ENCODE measurements at places on chromosomes 13 and 19.

DNA sequence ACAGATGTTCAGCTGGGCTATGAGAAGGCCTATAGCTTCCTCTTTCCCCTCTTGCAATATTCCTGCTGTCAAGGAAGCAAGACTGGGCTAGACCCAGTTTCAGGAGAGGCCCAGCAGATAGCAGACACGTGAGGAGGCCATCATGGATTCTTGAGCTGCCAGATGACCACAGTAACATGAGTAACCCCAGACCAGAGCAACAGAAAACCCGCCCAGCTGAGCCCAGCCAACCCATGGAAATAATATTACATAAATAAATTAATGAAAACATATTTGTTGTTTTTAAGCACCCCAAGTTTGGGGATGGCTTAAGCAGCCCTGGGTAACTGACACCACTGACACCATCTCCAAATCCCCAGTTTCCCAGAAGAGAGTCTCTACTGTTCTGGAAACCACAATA lies 50.2 kb upstream of the PDCD5 start:
- DNase-seq, result no peak

GRCh38 chr19:47107953-47108746 lies 5.4 kb downstream of the ZC3H4 start:
- no peak for DNase-seq

GRCh38 chr13:59413126-59413525 lies 750.6 kb downstream of the DIAPH3 start:
- DNase-seq, result peak; percentile 9

GRCh38 chr13:77732287-77732686 lies 34.8 kb downstream of the SLAIN1 start:
- DNase-seq, result no peak

DNA sequence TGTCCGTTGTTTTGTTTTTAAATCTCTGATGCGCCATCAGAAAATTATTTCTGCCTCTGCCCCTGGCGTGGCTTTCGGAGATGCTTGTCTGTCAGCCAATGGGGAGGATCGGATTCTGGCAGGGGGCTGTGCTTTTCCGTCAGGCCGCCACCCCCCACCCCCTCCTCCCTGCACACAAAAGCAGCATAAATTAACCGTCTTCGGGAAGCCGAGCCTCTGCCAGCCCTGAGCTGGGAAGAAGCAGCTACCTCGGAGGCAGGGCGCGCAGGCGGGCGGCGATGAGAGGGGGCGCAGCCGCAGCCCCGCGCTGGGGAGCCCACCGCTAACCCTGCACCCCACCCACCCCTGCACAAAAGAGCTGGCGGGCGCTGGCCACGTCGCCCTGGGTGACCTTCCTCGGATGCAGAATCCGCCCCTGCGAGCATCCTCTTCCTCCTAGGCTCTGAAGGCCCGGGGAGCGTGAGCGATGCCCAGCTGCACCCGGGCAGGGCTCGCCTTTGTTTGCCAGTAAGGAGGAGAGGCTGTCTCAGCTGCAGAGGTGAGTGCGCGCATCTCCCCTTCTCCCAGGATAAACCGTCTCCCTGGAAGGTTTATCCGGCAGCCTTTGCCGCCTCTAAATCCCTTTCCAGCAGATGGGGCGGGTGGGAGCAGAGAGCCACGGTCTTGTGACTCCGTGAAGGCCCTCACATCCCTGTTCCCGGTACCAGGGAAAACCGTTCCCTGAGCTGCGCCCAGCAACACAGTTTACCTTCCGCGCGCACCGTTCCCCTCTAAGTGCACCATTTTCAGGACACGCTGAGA lies at the start of gene ATCAY:
Gene ATCAY, plus strand, starts transcription at position 215 of the 801 bp plus-strand sequence. CDS start 5,083 bp downstream, outside the sequence.
- DNase-seq, result no peak

DNA sequence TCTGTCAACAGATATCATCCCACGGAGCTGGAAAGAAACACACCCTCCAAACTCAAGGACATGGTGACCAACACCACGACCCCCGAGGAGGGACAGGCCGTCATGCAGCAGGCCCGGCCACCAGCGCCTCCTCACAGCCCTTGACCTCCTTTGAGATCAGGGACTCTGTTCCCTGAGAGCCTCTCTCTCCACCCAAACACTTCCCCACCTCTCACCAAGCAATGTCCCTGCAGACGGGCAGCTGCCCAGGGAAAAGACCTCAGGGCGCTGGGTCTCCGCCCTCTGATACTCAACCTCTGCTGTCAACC lies 10.0 kb downstream of the SCGB2B2 start:
- no peak for DNase-seq

GRCh38 chr13:77492982-77493381 lies 42.5 kb upstream of the SCEL start:
- DNase-seq, result peak; percentile 46

DNA sequence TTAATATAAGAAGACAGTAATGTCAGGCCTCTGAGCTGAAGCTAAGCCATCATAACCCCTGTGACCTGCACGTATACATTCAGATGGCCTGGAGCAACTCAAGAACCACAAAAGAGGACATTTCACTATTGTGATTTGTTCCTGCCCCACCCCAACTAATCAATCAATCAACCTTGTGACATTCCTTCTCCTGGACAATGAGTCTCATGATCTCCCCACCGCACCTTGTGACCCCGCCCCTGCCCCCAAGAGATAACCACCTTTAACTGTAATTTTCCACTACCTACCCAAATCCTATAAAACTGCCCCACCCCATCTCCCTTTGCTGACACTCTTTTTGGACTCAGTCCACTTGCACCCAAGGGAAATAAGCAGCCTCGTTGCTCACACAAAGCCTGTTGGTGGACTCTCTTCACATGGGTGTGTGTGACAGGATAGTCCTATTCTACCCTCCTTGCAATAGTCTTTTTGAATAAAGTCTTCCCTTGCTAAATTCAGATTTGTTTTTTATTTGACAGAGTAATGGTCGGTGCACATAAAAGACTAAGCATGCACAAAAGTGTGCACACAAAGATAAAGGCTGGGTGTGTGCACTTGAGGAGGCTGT lies 14.0 kb downstream of the CD70 start:
- no peak for DNase-seq

GRCh38 chr19:732148-733069 lies 18.5 kb upstream of the MISP start:
- DNase-seq, result no peak

GRCh38 chr13:29937841-29938240 lies 87.4 kb upstream of the UBL3 start:
- DNase-seq, result no peak

GRCh38 chr13:45350152-45350551 lies 9.2 kb upstream of the TPT1 start:
- DNase-seq, result no peak

DNA sequence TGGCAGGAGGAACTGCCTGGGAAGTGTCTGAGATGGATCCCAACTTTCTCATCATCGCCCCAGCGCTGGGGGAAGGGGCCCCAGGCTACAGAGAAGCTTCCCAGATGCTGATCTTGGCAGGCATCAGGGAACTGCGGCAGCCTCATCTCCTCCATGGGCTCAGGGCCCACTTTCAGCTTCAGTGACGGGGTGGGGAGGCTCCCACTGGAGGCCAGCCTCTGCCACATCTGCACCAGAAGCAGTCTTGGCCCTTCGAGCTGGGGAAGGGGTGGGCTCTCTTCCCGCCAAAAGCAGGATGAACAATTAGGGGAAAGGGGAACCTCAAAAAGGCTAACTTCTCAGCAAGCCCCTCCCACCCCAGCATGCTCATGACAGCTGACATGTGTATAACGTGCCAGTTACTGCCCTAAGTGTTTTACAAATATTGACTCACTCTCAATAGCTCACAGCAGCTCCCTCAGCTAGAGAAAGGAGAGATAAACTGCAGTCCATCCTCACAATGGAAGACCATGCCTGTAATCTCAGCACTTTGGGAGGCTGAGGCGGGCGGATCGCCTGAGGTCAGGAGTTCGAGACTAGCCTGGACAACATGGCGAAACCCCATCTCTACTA lies 7.1 kb upstream of the S1PR2 start:
- peak; percentile 69 for DNase-seq

DNA sequence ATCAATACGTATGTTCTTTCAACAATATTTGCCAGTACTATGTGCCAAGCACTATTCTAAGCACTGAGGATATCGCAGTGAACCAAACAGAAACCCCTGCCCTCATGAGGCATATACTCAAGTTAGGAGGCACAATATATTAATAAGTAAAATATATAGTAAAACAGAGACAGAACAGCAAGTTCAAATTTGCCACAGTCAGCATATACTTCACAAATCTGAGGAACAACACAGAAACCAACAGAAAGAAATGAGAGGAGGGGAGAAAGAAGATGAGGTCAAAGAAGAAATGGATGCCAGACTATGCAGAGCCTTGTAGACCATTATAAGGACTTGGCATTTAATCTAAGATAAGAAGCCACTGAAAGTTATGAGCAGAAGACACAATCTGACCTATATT lies 59.9 kb downstream of the KATNAL1 start:
- no peak for DNase-seq

GRCh38 chr13:73547239-73547638 lies 488.4 kb downstream of the KLF5 start:
- no peak for DNase-seq

- DNase-seq, result no peak
These were observed 185.7 kb downstream of the KCNRG start for GRCh38 chr13:50200988-50201387.

GRCh38 chr13:110134801-110135200 lies 172.2 kb downstream of the COL4A1 start:
- DNase-seq, result peak; percentile 40

- DNase-seq, result no peak
These were observed 26.4 kb downstream of the RFX1 start for GRCh38 chr19:13979686-13980085.

DNA sequence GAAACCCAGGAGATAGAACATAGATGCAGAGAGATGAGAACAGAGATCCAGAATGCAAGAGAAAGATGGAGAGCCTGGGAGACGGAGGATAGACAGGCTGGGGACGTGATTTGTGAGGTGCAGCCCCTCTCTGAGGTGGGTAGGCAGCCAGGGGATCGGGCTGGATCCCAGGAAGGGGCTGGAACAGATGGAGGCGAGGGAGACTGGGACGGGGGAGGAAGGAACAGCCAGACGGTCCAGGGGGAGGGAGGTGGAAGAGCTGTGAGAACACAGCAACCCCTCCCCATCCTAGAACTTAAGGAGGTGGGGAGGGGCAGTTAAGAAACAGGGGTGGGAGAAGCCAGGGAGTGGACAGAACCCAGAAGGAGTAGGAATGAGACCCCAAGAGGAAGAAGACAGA lies 3.1 kb downstream of the SLC17A7 start:
- DNase-seq, result no peak

DNA sequence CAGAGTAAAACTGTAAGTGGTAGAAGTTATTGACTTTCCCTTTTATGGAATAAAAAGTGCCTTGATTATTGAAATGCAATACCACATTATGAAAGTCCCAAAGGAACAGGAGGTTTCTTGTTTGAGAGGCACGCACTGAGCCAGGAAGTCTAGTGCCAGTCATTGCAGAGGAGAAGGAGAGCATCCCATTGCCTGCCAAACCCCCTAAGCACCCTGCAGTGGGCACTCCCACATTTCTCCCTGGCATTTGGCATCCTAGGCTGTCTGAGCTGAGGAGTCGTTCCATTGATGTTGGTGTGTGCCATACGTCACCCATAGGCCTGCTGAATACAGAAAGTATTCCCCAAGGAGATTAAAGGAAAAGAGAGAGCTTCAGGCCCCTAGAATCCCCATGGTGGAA lies 85.7 kb upstream of the MBNL2 start:
- no peak for DNase-seq

- no peak for DNase-seq
These were observed 21.9 kb downstream of the LCP1 start for GRCh38 chr13:46160065-46160464.

DNA sequence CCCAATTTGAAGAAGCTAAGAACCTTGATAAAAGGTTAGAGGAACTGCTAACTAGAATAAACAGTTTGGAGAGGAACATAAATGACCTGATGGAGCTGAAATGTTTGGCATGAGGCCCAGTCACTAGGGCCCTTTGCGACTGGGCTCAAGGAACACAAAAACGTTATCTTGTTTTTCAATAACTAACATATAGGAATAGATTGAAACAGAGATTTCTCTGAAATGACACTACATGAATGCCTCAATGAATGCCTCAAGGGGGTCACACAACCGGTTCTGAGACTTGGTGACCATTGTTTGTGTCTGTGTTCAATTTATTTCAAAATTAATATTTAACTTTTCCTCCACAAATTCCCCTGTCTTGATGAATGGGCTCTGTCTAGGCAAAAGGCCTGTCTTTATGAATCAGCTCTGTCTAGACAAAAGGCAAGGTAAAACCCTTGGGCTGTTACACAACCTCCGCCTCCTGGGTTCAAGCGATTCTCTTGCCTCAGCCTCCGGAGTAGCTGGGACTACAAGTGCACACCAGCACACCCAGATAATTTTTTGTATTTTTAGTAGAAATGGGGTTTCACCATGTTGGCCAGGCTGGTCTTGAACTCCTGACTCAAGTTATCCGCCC lies 932 bp upstream of the ZNF486 start:
- no peak for DNase-seq

DNA sequence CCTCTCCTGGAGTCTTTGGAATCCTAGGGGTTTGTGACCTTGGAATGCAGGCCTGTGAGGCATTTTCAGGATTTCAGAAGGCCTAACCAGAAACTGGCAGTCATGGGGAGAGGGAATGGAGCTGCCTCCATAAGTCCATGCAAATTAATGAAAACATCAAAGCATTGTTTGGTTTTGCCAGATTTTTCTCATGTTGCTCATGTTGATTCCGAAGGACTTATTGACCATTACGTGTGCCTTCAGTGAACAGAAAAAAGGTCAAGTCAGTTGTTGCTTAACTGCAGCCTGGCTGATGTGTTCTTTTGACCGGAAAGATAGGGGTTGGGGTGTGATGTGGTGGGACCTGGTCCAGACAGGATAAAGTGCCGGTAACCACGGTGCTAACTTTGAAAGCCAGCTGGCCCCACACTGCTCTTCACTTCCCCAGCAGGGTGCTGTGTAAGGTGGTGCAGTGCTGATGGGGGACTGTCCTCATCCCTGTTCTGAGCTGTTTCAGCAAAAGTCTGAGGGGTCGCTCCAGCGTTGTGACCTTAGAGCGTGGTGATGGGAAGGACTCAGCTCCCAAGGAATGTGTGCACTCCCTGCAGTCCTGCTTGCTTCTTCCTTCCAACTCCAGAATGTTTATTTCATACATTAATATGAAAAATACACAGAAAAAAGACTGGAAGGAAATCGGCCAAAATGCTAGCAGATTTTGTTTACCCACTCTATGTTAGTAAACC lies 3.5 kb downstream of the RNF113B start:
- DNase-seq, result no peak

- no peak for DNase-seq
These were observed 1.9 kb downstream of the TSHZ3 start for GRCh38 chr19:31347354-31347753.

DNA sequence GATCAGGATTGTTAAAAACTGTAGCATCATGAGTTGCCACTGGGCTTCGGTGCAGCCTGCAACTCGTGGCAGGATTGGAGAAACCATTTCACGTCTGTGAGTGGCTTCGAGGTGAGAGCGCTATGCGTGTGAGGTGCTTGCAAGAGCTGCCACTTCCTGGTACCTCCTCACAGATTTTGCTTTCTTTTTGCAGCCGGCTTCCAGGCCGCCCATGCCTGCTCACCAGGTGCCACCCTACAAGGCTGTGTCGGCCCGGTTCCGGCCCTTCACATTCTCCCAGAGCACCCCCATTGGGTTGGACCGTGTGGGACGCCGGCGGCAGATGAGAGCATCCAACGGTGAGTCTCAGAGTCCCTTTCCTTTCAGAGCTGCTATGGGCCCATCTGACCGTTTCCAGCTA lies 57.9 kb upstream of the C1QTNF9 start:
- no peak for DNase-seq

GRCh38 chr13:20350819-20351218 lies 118.7 kb upstream of the GJB6 start:
- no peak for DNase-seq

Measured in suppressor macrophage (primary cell).